Fibroblast of upper back skin (primary cell): ENCODE measurements at places on chromosomes 4 and X.

DNA sequence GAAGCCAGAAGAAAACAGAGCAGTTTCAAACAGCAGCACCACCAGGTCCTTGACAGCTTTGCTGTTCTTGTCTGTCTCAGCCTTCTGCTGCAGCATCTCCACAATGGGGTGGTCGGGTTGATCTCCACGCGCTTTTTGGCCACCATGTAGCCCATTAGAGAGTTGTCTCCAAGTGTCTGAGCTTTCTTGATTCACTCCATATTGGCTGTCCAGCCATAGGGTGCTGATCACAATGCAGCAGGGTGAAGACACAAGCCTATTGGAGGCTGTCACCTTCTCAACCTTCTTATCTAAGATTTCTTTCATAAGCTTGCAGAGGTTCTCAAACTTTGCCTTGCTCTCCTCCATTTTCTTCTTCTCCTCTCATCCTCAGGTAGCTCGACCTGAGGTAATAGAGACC is 175.4 kb upstream of the S100G start:
- no peak for DNase-seq

GRCh38 chrX:69282893-69283690 is 117.8 kb upstream of the PJA1 start:
- DNase-seq = no peak

DNA sequence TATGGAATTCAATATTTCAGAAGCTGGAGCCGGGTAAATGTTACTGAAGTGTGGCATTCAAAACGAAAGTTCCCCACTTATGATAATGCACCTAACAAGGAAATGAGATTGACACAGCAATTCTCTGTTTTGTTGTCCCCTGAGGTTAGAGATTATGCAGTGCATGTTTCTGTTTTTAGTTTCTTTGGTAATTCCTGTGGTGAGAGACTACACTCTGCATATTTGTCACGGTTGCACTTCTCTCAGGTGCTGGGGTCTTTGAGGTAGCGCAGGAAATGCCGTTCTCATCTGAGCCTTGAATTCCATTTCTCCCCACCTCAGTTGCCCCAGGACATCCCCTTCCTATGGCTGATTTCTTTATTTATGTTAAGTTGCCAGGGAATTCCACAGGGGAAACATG is 15.3 kb upstream of the BEND4 start:
- DNase-seq = no peak

GRCh38 chr4:83772685-83773084 is 236.8 kb downstream of the GPAT3 start:
- DNase-seq = no peak

- DNase-seq = no peak
Observed at GRCh38 chr4:114435116-114435515, 163.5 kb upstream of the UGT8 start.

- peak; percentile 6 for DNase-seq
Observed at GRCh38 chr4:122458625-122459024, 2.1 kb upstream of the IL2 start.

- DNase-seq = peak; percentile 62
Observed at GRCh38 chr4:106717091-106717490, 319.0 kb downstream of the DKK2 start.

DNA sequence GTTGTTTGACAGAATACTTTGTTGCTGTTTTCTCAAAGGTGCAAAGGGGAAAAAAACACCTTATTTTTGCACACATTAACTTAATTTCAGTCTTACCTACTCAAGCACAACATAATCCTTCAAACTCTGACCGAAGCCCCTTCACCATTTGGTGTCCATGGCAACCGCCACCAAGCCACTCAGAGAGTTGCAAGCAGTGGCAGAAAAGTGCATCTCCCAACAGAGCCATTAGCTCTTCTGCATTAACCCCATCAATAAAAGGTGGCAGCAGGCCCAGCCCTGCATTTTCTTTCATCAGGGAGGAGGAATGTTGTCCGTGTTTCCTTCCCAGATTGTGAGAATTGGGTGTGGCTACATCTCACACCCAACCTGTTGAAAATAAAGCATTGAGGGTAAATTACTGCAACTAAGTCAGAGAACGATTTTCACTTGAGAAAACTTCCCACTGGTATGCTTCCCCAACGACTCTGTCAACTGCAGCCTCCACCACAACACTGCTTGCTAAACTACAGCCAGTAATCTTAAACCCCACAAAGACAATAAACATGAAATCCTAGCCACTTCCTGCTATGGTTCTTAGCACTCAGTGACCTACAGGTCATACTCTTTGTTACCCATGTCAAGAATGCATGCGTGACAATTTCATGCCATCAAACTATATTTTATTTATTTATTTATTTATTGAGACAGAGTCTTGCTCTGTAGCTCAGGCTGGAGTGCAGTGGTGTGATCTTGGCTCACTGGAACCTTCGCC is 154.0 kb downstream of the GRIA3 start:
- DNase-seq = no peak

GRCh38 chr4:123980736-123981300 is 584.2 kb downstream of the SPRY1 start:
- DNase-seq = no peak

- no peak for DNase-seq
Observed at GRCh38 chr4:17029964-17030363, 131.5 kb upstream of the LDB2 start.

GRCh38 chr4:147546349-147546748 is 65.5 kb downstream of the EDNRA start:
- peak; percentile 86 for DNase-seq

DNA sequence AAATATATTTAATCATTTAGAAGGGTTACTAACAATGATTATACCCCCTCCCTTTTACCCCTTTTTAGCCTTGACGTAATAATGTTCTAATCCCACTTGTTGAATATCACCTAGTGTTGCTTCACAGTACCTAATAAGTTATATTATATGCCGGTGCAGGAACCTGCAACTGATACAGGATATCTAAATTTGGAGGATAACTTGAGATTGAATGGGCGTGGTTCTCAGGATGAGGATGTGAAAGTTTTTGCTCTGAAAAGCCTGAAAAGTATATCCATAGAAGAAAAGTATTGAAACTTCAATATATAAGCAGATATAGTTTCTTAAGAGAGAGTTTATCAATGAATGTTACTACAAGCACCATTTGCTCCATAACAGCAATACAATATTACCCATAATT is 59.8 kb downstream of the ZNF711 start:
- DNase-seq = no peak

DNA sequence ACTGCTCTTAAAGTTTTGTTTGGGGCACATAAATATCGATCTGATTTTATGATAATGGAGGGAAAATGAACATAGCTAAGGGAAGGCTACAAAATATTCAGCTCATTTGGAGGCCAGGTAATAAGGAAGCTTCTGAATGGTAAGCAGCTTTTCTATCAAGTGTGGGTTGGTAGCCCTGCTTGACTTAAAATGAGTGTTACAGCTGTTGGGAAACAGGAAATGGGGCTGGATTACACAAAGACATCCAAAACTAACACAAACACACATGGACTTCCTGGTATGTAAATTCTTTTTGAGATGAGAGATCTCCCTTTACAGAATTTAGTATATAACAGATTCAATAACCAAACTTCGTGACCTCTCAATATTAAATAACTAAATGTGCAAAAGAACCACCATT is 58.0 kb downstream of the FGF16 start:
- peak; percentile 27 for DNase-seq

GRCh38 chr4:145769450-145770037 is 89.6 kb downstream of the C4orf51 start:
- DNase-seq = no peak

DNA sequence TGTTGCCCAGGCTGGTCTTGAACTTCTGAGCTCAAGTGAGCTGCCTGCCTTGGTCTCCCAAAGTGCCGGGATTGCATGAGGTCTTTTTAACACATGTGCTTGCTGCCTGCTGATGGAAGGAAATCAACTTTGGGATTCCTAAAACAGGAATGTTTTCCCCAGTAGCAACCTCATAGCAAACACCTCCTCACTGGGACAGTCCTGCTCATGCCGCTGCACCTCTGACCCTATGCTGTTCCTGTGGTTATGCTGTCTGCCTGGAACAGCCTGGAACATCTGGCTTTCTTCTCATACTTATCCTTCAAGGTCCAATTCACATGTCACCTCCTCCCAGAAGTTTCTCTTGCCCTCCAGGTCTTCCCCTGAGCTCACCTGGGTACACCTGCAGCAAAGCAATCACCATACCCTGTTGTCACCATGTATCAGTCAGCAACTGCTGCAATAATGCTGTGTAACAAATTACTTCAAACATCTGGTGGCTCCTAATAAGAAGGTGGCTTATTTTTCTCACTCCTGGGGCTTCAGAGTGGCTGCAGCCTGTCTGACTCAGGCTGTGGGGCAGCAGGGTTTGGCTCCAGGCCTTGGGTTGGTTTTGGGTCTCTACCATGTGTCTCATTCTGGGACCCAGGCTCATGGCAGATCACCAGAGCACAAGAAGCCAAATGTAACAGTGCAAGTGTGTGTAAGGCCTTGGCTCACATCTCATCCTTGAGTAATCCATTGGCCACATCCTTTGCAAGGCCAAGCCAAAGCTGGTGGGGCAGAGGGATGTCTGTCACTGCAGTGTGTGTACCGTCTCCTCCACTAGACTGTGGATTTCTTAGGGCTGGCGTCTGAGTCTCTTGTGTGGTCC is 59.4 kb upstream of the SORCS2 start:
- DNase-seq = peak; percentile 43

DNA sequence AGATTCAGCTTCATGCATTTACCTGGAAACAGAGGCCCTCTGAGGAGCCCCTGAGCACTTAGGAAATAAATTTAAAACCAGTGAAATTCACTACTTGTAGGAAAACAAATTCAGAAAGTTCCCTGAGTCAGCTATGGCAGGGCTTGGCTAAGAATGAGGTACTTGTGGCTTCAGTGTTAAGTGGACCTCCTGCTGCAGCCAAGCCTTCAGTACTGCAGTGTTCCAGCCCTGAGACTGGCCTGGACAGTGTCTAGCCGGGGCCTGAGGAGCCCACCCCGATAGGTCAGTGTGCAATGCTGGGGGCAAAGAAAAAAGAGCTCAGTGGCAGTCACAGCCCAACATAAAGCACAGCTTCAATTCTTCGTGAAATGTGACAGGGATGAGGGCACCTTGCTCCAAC is 41.9 kb downstream of the F11 start:
- no peak for DNase-seq

DNA sequence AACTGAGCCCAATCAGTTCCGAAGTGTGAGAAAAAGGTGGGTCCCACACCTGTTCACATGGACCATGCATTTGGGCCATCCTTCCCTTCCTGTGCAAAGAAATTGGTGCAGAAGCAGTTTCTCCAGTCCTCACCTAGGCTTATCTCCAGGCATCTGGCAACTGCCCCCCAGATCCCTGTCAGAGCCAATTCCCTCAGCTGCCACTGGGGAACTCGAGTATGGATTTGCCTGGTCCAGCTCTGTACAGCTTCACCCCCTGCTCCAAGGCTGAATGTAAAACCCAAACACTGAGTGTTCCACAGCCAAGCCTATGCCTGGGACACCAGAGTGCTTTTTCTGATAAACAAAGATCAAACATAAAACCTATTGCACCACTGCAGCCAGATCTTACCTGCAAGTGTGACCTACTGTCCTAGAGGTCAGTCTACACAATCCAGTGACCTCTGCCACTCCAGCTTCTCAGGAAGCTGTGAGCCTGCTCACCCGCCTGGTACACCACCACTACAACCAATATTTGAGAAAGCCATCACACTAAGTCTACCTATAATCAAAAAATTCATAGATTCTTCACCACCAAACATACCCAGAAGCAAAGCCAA is 136.4 kb downstream of the STPG2 start:
- no peak for DNase-seq

GRCh38 chr4:7276515-7276914 is 84.2 kb downstream of the SORCS2 start:
- DNase-seq = no peak

DNA sequence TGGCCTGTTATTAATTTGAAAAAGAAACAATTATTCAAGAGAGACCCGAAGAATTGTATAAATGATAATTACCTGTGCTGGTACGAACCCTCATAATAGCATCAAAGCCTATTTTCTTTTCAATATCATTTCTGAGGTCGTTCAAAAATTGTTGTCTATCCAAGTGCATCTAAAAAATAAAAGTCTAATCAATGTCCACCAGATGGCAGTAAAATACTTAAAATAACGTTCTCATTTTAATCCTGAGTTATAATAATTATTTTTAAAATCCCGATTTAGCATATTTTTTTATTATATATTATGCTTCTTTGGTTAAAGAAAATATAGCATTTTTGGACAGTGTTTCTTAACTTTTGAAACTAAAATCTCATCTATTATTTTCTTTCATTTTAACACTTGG is 55.7 kb downstream of the METTL14 start:
- peak; percentile 28 for DNase-seq

GRCh38 chr4:116015062-116015461 is 901.6 kb upstream of the NDST4 start:
- DNase-seq = no peak

DNA sequence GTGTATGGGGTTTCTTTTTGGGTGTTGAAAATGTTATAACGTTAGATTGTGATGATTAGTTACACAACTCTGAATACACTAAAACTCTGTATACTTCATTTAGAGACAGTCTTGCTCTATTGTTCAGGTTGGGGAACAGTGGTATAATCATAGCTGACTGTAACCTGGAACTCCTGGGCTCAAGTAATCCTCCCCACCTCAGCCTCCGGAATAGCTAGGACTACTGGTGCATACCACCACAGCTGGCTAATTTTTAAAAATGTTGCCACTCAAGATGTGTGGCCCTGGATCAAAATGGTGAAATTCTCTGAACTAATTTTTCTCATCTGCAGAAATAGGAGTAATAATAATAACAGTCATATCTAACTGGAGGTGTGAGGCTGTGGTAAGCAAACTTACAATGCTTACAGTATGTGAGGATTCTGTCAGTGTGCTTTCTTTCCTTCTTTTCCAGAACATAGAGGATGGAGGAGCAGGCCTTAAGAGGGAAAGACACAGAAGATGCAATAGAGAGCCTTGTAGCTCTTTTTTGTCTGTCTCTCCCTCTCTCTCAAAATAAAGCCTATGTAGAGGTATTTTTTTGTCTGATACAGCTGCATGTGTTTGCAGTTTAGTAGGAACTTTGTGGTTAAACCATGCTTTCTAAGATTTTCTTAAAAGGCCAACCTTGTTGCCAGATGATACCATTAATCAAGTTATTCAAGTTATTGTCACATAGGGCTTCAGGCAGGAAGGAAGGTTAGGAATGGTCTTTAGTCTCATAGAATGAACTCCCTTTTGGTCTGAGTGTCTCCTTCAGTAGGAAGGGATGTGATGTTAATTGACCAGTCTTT is 7.5 kb downstream of the ADD1 start:
- peak; percentile 68 for DNase-seq

- DNase-seq = no peak
Observed at GRCh38 chr4:73007526-73008100, 61.9 kb downstream of the COX18 start.

- peak; percentile 27 for DNase-seq
Observed at GRCh38 chr4:14111730-14112181, 484.2 kb upstream of the BOD1L1 start.
